Hematopoietic multipotent progenitor cell treated with erythropoietin and hydrocortisone succinate and interleukin-3 and kit ligand, for 17 days (in vitro differentiated cells): ENCODE measurements at places on chromosomes 1 and 21.

DNA sequence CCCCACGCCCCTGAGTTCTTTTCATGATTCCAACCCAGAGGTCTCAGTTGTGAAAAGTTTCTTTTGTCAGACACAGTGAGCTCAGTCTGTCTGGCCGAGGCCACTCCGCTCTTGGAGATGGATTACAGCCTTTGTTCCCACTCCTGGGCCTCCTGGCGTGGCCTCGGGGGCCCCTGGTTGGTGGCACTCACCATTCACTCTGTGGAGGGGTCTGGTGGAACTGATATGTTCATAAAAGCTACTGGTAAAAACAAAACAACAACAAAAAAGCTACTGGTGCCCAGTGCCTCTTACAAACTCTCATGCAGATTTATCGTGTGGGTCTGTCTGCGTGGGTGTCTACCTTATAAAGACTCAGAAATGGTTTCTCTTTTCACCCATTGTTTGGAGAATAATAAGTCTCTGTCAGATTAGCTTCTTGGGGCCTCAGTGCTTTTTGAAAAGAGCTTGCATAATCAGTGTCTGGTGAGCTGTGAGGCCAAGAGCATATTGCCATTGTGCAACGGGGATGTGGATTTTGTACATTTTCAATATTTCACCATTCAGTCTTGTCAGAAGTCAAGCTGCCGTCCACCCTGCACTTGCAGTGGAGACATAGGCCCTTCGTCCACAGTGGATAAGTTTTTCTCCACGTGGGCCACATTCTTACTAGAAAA lies 86.7 kb downstream of the GALNT2 start:
- DNase-seq: no peak

DNA sequence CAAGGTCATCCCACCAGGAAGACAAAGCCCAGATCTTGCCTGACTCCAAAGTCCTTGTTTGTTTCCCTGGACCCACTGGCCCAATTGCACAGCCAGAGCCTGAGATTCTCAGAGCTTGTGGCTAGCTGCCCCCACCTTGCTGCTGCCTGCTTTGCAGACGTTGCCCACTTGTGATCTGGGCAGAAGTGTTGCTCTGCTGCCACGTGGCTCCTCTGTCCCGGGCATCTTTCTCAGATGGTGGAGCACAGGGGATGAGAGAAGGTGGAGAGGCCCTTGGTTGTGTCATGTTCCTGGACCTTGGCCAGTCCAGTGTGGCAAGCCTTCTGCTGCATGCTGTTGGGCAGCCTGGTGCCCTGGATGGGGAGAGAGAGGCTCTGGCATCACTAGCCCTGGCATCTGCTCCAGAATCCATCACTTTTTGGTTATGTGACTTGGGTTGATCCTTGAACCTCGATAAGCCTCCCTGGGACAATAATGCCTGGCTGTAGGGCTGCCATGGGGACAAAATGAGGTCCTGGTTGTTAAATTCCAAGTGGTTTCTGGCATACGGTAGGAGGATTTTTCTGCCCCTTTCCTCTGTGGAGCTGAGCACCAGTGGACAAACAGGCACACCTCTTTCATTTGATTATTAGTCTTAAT lies 1.5 kb upstream of the NR0B2 start:
- peak; percentile 37 for DNase-seq

DNA sequence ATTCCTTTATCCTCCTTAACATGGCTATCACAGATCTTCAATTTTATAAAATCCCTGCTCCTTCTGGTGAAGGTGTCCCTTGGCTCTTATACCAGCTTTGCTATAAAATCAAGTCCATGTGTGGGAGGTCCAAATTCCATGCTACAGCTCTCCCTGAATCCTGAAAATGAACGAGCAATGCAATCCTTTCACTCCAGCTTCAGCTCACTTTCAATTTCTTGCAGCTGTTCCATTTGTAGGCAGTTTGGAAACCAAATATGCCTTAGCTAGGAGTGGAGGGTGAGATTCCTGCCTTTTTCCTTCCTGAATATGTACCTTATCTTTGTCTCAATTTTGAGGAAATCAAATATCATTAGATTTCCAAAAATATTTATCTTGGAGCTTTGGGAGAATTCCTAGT lies 402.6 kb downstream of the TTLL7 start:
- DNase-seq: no peak

- no peak for DNase-seq
Measured at GRCh38 chr1:163361123-163361934, 39.6 kb downstream of the NUF2 start.

DNA sequence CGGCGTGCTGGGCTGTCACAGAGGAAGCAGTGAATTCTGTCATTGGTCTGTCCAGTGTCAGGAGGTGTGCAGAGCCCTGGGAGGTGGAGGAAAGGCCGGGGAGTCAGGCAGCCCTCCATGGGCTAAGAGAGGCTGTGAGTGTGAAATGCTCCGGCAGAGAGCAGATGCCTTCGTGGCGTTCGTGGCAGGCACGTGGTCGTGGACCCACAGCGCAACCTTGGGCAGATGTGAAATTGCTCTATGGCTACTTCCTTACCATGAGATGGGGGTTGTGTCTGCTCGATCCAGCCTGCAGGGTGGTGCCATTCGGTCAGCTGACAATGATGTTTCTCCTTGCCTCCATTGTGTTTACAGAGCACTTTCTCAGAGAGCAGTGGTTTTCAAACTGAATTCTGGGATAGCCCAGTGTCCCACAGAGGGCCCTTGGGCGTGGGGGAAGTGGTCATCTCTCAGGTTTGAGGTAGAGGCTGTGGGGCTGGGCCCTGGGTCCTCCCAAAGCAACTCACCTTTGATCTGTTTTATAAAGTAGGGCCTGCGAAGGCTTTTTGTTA lies 27.9 kb downstream of the TNFRSF1B start:
- no peak for DNase-seq

DNA sequence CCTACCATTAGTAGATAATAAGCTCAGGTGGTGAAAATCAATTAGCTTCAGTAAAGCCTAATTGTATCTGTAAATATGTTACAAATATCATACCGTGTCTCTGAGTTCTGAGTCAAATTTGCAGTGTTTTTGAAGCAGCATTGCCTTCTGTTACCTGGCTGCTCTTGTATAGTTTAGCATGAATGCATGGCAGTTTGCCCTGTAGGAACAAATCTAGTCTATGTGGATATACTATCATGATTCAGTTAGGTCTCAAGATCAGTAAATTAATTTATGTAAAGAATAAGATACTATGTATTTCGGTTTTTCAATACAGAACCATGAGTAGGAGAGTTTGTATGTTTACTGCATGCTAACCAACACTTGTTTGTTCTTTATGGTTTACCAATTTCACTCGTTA lies 240.6 kb upstream of the C1orf105 start:
- DNase-seq: no peak

DNA sequence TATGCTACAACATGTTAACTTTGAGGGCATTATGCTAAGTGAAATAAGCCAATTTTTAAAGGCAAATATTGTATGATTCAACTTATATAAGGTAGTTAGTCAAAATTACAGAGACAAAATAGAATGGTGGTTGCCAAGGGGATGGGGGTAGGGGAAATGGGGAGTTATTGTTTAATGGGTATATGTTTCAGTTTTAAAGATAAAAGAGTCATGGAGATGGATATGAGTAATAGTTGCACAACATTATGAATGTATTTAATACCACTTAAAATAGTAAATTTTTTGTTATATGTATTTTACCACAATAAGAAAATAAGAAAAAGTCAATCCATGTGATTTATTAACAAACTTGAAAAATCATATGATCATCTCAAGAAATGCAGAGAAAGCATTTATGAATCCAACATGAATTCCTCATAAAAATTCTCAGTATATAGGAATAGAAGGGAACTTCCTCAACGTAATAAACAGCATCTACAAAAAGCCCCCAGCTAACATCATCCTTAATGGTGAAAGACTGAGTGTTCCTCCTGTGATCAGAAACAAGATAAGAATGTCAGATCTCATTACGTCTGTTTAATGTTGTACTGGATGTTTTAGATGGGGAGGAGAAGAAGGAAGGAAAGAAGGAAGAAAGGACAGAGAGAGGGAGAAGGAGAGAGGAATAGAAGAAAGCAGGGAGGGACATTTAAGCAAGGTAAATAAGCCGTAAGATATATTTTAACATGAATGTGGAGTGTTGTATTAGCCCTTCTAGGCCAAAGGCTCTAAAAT lies 6.7 kb upstream of the TSEN15 start:
- DNase-seq: no peak

- DNase-seq: no peak
Measured at GRCh38 chr21:34129901-34130715, 56.7 kb downstream of the MRPS6 start.

GRCh38 chr1:157369808-157370521 lies 182.3 kb downstream of the FCRL5 start:
- peak; percentile 85 for DNase-seq

DNA sequence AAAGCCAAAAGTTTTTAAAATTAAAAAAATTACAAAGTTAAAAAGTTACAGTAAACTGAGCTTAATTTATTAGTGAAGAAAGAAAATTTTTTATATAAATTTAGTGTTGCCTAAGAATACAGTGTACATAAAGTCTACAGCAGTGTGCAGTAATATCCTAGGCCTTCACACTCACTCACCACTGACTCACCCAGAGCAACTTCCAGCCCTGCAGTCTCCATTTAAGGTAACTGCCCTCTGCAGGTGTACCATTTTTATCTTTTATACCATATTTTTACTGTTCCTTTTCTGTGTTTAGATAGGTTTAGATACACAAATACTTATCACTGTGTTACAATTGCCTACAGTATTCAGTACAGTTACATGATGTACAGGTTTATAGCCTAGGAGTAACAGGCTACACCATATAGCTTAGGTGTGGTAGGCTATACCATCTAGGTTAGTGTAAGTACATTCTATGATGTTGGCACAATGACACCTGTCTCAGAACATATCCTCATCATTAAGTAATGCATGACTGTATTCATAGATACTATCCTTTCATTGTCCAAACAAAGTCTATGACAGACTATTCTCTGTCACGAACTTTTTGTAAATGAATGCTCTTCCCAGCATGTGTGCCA lies 78.6 kb upstream of the PBX1 start:
- DNase-seq: no peak

- no peak for DNase-seq
Measured at GRCh38 chr1:92356956-92357355, 58.1 kb downstream of the RPAP2 start.

GRCh38 chr1:219917851-219918466 lies 10.4 kb downstream of the SLC30A10 start:
- DNase-seq: no peak

GRCh38 chr1:113205980-113206766 lies 133.2 kb downstream of the LRIG2 start:
- no peak for DNase-seq
